NCI-H460 (cell line): ENCODE measurements at places on chromosomes 16 and 17. TPM values are rescaled to one million over a fixed set of nuclear protein-coding genes. Genes with fewer than 3 reads are reported as not detected.

Gene NETO2
- total RNA-seq: 80.8 and 99.4 TPM in 2 replicates

Gene HBA1
- 2.2 TPM in 1 of 2 replicates, not detected in the other for total RNA-seq

Gene PITPNM3
- total RNA-seq: 0.84 and 1.0 TPM in 2 replicates

Gene WDR45B
- total RNA-seq: 102 and 107 TPM in 2 replicates

Gene SRL
- total RNA-seq: not detected in 2 replicates

Gene SOX8
- total RNA-seq: 0.97 and 1.5 TPM in 2 replicates

Gene TBC1D3G
- total RNA-seq: not detected in 2 replicates

Gene ZACN
- total RNA-seq: 0.10 TPM in 1 of 2 replicates, not detected in the other

DNA sequence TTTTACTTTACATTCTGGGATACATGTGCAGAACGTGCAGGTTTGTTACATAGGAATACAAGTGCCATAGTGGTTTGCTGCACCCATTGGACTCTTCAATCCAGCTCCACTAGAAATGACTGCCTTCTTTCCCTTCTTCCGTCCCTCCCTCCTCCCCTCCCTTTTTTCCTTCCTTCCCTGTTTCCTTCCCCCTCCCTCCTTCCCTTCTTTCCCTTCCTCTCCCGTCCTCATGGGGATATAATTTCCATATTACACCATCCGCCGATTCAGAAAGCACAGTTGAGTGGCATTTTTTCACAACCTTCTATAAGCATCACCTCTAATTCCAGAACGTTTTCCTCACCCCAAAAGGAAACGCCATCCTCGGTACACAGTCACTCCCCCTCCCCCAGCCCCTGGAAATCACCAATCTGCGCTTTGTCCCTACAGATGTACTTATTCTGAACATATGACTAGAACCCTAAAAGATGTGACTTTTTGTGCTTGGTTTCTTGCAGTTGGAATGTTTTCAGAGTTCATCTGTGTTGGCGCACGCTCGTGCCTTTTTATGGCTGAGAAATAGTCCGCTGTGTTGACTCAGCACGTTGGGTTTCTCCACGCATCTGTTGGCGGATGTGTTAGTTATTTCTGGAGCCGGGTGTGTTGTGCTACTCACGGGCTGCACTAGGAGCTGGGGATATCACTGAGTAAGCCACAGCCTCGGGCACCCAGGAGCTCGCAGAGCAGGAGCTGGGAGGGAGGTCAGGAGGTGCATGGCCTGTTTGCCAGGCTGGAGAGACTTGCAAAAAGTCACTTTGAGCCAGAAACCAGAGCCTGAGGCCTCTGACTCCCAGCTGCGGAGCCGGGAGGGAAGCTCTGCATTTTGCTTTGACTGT lies 336.4 kb downstream of the SEC14L1 start:
- peak; percentile 35 for DNase-seq

GRCh38 chr16:64428463-64429113 lies 693.3 kb downstream of the CDH11 start:
- no peak for DNase-seq

DNA sequence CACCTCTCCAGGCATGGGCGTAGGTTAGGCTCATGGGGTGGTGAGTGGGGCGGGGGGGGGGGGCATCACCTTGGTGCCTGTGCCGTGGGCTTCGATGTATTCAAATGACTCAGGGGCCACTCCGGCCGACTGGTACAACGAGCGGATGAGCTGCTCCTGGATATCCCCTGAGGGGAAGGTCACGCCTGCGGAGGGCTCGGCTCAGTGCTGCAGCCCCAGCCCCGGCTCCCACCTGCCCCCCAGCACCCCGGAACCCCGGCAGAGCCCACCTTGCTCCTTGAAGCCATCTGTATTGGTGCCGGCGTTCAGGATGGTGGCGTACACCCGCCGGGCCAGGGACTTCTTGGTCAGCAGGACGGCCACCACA lies 5.4 kb downstream of the FASN start:
- DNase-seq: no peak

DNA sequence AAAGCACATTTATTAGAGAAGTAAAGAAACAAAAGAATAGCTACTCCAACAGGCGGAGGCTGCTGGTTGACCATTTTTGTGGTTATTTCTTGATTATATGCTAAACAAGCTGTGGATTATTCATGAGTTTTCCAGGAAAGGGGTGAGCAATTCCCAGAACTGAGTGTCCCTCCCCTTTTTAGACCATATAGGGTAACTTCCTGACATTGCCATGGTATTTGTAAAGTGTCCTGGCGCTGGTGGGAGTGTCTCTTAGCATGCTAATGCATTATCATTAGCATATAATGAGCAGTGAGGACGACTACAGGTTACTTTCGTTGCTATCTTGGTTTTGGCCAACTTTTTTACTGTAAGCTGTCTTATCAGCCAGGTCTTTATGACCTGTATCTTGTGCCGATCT lies 12.2 kb upstream of the HS3ST4 start:
- no peak for DNase-seq

DNA sequence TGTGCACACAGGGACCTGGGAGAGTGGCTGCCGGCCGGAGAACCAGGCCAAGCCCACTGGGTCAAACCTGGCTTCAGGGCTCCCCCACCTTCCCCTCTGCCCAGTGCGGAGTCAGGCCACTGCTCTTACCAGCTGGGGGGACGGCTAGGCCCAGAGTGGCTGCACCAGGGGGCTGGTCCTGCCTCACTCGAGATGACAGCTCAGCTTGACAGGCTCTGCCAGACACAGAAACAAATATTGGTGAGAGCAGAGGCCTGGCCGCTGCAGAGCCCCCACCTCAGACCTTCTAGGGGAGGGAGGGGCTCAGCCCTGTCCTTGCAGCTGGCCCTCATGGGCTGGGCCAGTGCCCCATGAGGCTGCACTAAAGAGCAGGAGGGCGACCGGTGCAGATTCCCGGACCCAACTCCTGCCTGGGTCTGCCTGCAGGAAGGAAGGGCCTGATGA lies 4.5 kb downstream of the NUDT16L1 start:
- no peak for DNase-seq

GRCh38 chr17:2125013-2125535 lies 70.2 kb downstream of the HIC1 start:
- no peak for DNase-seq

- DNase-seq: no peak
Measured at GRCh38 chr17:7982173-7982572, 20.2 kb upstream of the GUCY2D start.

DNA sequence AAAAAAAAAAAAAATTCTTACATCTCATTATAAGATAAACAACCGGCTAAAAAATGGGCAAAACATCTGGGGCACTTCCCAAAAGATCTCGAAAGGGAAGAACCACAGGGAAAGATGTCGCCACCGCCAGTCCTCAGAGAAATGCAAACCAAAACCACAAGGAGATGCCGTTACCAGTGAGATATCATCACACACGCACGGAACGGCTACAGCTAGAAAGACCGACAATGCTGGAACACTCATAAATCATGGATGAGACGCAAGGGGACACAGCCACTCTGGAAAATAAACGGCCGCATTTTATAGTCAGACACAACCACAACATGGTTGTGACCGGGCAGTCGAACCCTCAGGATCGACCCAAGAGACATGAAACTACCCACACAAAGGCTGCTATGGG lies 24.5 kb downstream of the WDR45B start:
- DNase-seq: no peak

DNA sequence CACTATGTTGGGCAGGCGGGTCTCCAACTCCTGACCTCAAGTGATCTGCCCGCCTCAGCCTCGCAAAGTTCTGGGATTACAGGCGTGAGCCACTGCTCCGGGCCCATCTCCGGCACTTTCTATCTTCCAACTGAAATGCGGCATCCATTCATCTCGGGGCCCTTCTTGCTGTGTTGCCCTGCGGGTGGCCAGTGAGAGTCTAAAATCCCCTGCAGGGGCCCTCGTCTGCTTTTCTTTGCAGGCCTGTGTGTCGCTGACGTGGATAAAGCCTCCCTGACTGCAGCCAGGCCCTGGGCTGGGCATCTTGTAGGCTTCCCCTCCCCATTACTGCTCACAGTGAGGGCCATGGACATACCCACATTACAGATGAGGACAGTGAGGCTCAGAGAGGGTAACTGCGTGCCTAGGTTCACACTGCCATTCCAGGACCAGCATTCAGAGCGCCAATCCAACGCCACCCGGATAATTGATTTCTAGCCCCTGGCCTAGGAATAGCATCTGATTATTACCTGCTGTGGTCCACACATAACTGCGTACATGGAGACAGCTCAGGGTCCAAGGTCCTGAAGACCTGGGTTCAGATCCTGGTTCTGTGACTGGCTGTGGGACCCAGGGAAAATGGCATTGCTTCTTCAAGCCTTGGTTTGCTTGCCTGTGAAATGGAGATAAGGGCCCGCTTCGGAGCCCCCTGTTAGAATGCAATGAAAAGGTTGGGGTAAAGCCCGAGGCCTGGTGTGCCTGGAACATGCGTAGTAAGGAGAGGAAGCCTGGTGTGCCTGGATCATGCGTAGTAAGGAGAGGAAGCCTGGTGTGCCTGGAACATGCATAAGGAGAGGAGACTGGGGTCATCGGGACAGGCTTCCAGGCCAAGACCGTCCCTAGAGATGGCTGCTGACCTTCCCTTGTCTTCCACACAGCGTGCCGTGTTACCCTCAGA lies 25.0 kb downstream of the CRISPLD2 start:
- no peak for DNase-seq

DNA sequence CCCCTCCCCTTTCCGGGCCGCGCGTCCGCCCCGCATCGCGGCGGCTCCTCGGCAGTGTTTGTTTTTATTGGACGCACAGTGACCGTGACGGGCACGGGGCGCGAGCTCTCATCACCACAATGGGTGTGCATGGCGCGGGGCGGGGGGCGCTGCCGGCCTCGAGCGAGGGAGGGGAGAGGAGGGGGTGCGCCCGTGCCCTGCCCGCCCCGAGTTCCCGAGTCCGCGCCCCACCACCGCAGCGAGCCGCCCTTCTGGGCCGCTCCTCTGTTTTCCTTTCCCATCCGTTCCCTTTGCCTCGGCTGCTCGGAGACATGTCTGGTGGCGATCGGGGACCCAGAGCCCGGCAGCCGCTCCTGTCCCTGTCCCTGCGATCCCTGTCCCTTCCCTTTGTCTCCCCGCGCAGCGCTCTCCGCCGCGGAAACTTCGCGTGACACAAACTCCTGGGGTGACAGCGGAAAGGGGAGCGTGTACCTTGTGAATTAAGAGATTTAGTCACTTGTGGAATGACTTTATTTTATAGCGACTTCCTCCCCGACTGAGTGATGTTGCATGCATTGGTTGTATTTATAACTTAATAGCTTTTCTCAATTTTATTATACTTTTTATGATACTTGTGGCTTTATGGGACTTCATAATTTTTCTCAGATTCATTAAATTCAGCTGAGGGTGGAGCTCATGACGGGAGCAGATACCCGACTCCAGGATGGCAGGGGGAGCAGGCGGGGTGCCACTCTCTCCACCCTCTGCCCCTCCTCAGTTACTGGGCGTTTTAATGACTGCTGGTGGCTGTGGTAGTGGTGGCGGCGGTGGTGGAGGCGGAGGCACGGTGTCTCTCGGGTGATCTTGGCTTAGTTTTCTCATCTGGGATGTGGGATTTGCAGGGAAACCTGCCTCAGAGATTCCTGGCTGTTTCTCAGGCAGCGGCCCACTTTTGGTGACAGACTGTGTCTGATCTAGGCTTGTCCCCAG lies 40.8 kb downstream of the MRM1 start:
- no peak for DNase-seq

- DNase-seq: no peak
Measured at GRCh38 chr16:50430076-50430475, 61.3 kb upstream of the BRD7 start.

DNA sequence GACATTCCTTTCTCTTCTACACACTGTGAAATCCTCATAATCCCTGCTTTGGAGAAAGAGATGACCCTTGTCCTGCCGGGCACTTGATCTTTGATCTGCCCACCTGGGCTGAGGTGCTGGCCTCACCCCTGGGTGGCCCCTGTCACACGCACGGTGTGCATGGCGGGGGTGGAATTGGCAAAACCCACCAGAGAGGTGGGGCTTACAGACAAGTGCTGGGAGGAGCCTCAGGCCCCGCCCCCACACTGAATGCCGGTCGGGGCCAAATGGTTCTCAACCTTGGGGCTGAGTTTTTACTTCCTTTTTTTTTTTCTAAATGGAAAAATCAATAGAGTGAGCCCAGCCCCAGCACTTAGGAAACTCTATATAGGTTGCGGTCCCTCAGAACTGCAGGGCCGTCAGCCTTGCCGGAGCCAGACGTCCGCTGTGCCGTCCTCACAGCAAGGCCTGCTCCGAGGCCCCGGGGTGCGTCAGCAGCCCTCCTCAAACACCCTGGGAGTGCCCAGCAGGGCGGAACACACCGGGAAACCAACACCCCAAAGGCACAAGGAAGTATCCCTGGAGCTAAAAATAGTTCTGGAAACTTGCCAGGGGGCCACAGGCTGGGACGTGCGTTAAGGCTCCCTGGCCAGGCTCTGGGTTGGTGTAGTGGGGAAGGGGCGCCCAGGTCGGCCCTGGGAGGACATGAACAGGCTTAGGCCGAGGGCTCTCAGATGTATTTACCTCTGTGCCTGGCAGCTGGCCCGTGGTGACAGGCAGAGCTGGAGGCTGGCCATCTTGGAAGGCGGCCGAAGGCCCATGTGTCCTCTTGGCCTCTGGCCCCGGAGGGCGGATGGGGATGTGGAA lies 11.0 kb downstream of the GPRC5C start:
- no peak for DNase-seq

DNA sequence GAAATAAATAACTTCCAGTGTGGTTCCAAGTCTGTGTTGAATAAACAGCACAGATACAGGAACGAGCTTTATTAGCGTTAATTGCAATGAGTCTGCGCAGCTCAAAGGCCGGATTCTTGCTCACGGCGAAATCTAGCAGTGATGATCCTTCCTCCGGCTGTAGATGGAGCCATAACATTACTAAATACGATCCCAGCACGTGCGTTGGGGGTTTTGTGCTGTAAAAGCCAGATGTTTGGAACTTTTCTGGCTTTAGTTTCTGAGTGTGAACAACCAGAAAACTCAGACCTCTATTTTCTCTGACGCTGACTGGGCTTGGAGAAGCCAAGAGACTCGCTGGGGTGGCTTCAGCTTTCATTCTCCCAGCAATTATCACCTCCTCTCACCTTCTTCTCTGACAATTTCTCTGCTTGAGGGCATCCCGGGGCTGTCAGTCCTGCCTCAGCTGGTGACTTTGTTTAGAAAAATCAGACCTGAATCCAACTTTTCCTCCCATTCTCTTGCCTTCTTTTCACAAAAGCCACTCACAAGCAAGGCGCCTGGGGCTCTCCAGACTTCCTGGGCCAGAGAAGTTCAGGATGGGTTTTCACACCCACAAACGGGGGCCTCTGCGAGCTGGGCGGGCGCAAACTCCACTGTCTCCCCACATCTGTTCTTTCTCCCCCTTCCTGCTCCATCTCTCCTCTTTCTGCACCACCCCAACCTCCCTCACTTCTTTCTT lies 47.1 kb upstream of the AKTIP start:
- DNase-seq: peak; percentile 59

DNA sequence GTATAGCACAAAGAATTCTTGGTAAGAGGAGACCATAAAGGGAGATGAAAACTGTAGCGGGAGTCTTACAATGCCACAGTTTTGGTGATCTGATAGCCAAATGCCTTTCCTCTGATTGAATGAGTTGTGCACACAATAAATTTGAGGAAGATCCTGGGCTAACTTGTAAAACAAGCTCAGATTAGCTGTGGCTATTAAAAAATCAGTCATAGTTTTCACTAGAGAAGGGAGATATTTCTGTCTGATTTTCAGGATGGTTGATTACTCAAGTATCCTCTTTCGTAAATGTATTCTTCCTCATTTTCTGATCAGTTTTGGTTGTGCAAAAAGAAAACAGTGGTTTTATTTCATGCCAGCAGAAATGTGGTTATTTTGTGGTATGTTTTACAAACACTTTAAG lies 9.1 kb upstream of the METTL9 start:
- no peak for DNase-seq

- no peak for DNase-seq
Measured at GRCh38 chr16:67841198-67841815, 813 bp upstream of the THAP11 start.
